ENCODE measurements at places on chromosomes 2 and 18.

- no peak for DNase-seq
Observed at GRCh38 chr2:191604154-191604553, 73.8 kb upstream of the NABP1 start.

DNA sequence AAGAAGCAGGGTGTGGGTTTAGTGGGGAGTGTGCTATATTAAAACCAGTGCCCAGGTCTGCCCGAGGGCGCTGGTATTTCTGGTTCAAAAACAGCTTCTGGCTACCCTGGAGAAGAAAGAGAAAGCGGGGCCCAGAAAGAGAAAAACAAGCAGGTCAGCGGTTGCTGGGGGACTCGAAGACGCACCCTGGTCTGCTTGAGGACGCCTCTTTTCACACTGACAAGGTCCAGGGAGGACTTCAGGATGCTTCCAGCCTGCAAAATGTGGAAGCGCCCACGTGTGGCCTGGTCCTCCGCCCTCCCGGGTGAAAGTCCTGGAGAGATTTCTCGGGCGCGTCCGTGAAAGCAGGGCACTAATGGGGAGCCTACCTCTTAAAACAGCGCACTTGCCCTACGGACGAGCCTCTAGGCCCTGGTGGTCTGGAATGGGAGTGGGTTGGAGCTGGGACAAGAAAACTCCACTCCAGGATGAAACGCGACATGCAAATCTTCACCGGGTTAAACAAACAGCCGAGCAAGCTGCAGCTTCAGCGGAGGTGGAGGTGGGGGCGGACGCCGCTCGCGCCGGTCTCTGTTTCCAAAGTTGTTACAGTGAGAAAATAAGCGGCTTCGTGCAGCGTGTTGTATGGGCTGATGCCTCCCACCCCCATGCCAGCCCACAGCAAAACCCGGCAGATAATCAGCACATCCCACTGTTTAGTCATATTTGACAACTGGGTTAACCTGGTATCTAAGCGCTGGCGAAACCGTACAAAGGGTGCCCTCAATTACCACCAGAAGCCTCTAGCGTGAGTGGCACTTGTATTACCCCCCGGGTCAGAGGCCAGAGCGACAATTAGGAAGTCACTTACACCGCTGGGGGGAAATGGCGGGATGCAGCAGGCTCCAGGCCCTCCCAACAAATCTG lies 1.1 kb upstream of the SP9 start:
- DNase-seq, result no peak

DNA sequence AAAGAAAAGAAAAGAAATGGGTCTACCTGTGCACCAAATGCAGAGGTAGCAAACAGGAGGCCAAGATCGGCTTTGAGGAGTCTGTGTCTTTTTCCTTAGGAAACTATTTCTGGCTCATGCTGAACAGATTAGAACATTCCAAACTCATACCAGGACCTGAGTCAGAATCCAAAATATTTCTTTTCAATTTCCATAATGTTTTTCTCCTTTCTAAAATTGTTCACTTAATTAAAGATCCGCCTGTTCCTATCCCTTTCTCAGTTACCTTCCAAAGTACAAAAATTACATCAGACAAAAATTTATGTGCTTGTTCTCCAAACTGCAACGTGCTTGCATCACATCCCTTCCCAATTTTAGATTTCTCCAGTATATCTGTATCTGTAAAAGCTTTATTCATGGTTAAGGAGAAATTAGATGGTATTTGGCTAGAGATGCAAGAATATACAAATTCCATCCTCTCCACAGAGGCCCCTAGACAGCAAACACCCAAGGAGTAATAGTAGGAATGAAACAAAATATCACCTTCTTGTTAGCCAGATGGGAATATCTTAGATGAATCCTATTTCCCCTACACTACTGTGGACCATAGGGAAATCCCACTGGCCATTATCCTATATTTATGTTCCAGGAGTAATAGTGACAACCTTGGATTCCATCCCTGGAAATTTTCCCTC lies 130.6 kb downstream of the LNPK start:
- DNase-seq, result no peak

DNA sequence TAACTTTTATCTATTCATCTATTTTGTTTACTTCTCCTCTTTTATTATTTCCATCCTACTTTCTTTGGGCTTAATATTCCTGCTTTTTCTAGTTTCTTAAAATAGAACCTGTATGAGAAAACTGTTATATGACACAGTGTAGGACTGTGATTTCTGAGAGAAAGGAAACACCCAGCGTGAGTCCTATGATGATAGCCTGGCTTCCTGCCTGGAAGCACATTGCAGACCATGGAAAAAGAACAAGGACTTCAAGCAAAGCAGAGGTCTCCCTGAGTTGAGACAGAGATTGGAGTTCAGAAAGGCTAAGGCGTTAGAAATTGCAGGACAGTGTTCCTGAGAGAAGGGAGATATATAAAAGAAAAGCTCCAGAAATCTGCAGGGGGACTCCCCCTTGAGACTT lies 7.8 kb downstream of the RBM44 start:
- DNase-seq, result no peak

GRCh38 chr2:154189953-154190352 lies 318.2 kb downstream of the GALNT13 start:
- no peak for DNase-seq

DNA sequence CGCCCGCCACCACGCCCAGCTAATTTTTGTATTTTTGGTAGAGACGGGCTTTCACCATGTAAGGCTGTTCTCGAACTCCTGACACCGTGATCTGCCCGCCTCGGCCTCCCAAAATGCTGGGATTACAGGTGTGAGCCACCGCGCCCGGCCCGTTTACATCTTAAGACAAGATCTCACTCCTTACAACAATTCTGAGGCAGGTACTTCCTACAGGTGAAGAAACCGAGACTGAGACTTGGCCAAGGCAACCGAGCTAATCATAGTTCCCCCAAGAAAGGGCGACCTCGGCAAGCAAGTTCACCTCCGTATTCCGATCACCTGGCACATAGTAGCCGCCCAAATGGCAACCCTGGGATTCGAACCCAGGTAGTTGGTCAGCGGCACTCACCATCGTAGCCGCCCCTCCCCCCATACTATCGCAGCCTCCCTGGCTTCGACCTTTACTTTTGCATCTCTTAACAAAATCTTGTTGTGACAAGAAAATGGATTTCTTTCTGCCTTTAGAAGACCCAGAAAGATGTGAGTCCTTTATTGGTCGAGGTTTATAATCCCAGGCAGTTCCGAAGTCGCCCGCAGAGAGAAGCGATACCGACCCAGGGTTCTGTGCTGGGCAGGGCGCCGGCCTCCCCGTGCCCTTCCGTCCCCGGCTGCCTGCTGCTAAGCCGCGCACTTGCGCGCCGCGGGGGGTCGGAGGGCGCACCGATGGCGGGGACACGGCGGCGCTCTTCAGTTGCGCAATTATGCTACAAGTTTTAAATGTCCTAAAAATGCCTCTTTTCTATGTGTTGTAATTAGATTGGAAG lies 1.1 kb upstream of the FZD5 start:
- no peak for DNase-seq

GRCh38 chr2:164664070-164664469 lies 42.8 kb upstream of the GRB14 start:
- no peak for DNase-seq

DNA sequence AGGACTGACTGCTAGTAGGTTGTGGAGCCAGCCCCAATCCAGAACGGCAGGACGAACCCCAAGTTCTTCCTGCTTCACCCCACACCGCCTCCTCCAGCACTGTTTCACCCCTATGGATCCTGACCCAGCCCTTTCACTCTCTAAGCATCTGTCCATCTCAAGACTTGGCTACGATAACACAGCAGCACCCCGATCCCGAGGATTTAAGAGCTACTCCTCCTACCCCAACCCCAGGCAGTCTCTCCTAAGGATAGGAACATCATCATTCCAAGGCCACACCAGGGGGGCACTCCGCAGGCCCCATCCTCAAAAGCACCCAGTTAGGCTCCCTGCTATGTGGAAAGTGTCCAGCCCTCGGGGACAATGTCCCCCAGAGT lies 645 bp downstream of the KCTD18 start:
- DNase-seq, result no peak

- no peak for DNase-seq
Observed at GRCh38 chr2:12270876-12271588, 445.7 kb upstream of the TRIB2 start.

GRCh38 chr18:27931535-27931934 lies 245.4 kb downstream of the CDH2 start:
- no peak for DNase-seq

DNA sequence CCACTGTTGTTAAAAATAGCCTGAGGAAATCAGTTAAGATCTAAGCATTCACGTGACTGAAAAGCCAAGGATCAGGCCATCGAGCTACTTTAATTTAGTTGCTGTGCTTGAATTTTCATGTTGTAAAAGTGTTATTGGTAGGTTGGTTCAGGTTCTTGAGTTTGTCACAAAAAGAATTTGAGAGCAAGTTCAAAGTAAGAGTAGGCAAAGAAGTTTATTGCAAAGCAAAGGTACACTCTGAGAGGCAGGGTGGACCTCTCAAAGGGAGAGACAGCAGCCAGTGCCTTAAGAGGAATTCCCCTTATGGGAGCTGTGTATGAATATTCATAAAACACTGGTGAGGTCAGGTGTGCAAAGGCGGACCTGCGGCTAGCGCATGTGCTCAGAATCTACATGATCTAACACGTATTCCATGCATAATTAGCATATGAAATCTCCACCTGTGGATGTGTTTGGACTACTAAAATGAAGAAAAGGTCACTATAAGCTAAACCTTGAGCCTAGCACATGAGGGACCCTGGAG lies 236.5 kb downstream of the NDUFA10 start:
- no peak for DNase-seq

GRCh38 chr18:75116165-75116564 lies 92.8 kb downstream of the PTGR3 start:
- no peak for DNase-seq

GRCh38 chr2:55093381-55093780 lies 43.1 kb upstream of the RTN4 start:
- DNase-seq, result no peak

DNA sequence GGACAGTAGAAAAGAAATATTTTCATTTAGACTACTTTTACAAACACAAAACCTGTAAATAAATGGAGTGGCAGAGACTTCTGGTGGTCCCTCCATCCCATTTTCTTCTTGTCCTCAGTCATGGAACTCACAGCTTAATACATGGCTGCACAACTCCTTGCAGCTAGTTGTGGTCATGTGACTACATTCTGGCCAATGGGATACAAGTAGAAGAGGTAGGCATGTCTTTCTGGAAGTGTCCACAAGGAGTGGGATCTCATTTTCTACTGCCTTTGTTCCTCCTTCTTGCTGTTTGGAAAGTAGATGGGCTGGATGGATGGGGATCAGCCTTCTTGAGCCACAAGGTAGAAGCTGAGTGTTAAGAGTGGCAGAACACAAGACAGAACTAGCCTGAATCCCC lies 555.8 kb downstream of the SATB2 start:
- no peak for DNase-seq

DNA sequence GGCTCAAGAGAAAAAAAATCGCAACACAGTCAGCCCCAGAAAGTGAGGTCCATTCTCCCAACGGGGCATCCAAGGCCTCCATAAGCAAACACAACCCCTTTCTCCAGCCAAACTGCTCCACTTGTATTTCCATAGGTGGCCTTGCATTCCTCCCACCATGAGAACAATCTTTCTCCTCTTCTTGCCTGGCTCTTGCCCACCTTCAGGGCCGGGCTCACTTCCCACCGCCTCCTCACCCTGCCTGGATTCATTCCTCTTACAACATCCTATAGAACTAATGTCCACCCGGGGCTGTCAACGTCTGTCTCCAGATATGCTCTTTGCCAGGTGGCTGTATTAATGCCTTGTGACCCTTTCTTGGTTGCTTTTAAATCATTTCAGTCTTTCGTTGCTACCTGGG lies 124.5 kb downstream of the SMAD7 start:
- peak; percentile 1 for DNase-seq

- DNase-seq, result no peak
Observed at GRCh38 chr2:220785178-220785577, 786.9 kb downstream of the EPHA4 start.

GRCh38 chr2:45646289-45646688 lies 5.2 kb upstream of the PRKCE start:
- DNase-seq, result no peak

- DNase-seq, result peak; percentile 89
Observed at GRCh38 chr18:111306-112014, 46.9 kb upstream of the USP14 start.

DNA sequence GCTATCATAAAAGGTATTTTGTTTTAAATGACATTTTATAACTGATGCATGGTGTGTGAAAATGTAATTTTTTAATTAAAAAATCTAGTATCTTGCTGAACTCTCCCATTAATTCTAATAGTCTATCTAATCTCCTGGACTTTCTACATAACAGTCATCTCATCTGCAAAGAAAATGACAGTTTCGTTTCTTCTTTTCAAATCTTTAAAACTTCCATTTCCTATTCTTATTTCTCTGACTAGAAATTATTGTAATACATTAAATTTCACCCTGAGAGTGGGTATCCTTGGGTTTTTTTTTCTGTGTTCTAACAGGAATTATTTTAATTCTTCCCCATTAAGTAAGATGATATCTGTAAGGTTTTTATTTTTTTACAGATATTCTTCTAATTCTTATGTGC lies 120.1 kb downstream of the KCNF1 start:
- DNase-seq, result no peak

GRCh38 chr2:162556996-162557395 lies 213.1 kb downstream of the GCA start:
- no peak for DNase-seq

- no peak for DNase-seq
Observed at GRCh38 chr2:153890576-153890975, 18.9 kb downstream of the GALNT13 start.

- no peak for DNase-seq
Observed at GRCh38 chr2:158766524-158766923, 28.6 kb upstream of the DAPL1 start.

GRCh38 chr2:19579461-19579860 lies 221.0 kb upstream of the OSR1 start:
- no peak for DNase-seq

DNA sequence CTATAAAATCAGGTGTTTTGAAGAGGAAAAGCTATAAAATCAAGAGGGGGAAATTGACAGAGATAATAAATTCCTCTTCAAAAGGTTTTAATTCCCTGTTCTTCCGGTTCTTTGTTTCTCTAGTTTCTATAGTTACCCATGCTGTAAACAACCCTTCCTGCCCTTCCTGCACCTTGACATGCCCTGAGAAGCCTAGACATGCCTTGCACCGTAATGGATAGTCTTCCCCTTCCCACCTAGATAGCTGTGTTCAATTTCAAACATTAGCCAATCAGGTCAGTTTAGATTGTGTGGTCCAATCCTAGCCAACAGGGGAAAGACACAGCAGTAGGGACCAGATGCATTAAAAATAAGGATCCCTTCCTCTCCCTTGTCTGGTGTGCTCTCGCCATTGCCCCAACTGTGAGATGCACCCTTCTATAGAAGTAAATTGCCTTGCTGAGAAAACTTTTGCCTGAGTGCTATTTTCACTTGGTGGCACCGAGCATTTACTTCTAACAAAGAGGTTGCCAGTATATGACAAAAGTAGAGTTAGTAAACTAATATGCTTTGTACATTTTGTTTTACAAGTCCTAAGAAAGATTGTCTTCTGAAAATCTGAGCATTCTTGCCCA lies 27.1 kb downstream of the SULT1C4 start:
- no peak for DNase-seq

Measured in CD4-positive, alpha-beta T cell (primary cell).